SJCRH30 (cell line): ENCODE measurements at places on chromosomes 11 and 22. TPM values are rescaled to one million over a fixed set of nuclear protein-coding genes. Genes with fewer than 3 reads are reported as not detected.

Gene MS4A6A
- not detected in 2 replicates for total RNA-seq

DNA sequence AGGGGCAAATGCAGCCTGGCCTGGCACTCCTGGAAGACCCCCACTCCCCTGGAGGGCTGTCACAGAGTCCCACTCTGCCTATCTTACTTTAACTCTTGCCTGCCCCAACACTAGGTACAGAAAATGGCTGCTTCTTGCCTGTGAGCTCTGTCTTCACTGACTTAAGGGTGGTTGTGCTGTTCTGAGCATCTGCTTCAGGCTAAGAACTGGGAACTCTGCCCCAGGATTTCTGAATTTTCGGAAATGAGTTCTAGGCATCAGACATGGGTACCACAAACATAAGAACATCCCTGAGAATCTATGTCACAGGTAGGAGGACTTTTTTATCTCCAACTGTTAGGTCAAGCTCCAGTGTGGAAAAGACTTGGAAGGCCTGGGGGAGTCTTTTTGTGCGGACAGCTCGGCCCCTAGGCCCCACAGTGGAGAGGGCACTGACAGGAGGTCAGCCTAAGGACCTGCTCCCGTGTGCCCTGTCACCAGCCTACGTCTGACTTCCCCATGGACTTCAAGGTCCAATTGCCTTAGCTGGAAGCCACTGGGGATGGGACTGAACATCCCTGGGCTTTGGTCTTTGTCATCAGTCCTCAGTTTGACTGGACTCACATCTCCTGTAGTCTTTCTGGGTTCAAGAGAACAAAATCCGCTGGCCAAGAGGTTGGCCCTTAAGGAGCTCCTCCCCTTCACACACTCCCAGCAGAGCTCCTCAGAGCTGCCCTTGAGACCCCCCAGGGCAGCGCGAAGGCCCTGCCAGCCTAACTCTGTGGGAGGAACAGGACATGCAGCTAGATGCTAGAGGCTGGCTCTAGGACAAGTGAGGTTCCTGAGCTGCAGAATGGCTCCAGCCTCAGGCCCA lies 31.9 kb downstream of the PPP2R1B start:
- peak overlapping the region; percentile 80 for H3K27ac ChIP-seq
- peaks cover 42% of the 10 kb centered on the region for H3K4me1 ChIP-seq
- H3K27me3 ChIP-seq: no peaks in the 10 kb centered on the region
- H3K36me3 ChIP-seq: no peaks in the 10 kb centered on the region

GRCh38 chr22:28246397-28246796 lies 327.3 kb upstream of the PITPNB start:
- H3K4me1 ChIP-seq: no peaks in the 10 kb centered on the region
- no peaks in the 10 kb centered on the region for H3K36me3 ChIP-seq
- no peak for DNase-seq
- H3K27ac ChIP-seq: no peak overlapping the region
- no peaks in the 10 kb centered on the region for H3K27me3 ChIP-seq

DNA sequence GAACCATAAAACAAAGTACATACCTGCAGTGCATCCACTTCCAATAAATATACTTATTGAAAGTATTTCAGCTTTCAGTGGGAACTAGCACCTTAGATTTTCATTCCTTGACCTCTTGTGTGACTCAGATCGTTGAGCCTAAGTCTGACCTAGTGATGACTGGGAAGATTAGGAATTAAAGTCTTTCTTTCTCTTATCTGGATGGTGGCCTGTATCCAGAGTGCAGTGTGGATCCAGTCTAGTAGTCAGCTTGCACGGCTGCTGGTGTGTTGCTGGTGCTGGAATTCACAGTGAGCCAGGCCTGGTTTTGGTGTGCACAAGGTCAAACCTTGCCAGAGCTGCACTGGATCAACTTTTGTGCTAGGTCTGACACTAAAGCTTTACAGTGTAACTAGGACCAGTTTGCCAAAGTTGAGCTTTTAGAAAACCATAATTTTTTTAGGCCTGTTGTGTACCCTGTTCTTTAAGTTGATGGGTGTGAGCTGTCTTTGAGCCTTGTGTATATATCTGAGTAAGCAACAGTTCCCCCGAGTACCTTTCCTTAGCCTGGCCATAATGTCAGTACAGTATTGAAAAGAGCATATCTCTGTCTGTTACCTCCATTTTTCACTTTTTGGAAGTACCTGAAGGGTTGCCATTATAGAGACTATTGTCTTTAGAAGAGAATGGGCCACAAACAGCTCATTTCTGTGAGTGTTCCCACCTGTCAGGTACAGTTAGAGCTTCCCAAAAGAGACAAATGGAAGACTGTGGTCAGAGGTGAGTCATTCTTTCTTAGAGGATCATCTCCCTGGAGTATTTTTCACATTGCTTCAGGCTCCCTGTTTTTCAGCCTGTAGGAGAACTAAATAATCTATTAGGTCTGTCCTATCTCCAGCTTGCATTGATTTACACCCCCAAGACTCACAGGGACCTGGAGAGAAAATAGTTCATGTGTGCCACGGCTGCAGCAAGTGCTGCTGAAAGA lies 89.8 kb downstream of the ALX4 start:
- no peak overlapping the region for H3K4me3 ChIP-seq
- H3K36me3 ChIP-seq: no peaks in the 10 kb centered on the region
- no peaks in the 10 kb centered on the region; the same call in 1 of the 2 replicates for H3K4me1 ChIP-seq
- no peak for DNase-seq
- H3K27me3 ChIP-seq: no peaks in the 10 kb centered on the region
- no peak overlapping the region for H3K27ac ChIP-seq

- H3K4me1 ChIP-seq: no peaks in the 10 kb centered on the region
- no peak within 1 kb of the TSS; the same call in 1 of the 2 replicates for H3K27ac ChIP-seq
- no peak for DNase-seq
- no peaks in the 10 kb centered on the region for H3K27me3 ChIP-seq
These were observed at the start of gene BEST1 for GRCh38 chr11:61950035-61950547. TSS of gene BEST1 (plus strand) at chr11:61950351. CDS start at chr11:61951807, 1,456 bp downstream.
